Right ventricle myocardium superior (tissue), 1 donor: ENCODE measurements at places on chromosomes 6 and 20.

GRCh38 chr6:78810146-78810545 lies 57.2 kb upstream of the IRAK1BP1 start:
- no peak for DNase-seq

DNA sequence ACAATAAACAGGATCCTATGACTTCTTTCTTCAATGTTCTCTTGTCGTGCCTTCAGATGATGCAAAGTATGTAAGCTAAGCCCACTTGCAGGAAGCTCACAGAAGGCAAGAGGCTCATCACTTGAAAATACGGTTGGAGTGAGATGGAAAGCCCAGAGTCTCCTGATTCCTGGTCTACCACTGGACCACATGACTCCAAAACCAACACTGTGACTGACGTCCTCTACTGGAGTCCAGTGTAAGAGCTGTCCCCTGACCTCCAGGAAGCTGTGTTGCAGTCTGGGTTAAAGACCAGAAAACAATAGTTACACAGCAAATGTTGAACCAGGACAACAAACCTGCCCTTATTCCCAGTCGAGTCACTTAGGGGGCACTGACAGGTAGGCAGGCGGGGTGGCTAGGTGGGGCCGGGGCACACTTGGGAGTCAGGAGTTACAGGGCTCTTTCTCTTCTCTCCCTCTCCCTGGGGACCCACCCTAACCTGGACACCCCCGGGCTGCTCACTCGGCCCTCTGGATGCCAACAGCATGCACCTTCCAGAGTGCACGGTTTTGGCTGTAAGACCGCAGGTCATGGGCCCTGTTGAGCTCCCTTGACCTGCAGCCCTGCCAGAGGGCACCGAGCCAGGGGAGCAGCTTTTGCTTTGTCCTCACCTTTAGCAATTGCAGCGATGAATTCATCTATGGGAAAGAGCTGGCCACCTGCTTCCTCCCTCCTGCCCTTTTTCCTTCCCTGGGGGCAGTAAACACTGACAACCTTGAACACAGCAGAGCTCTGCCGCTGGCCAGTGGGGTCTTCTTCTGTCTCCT lies 7.4 kb downstream of the PCK1 start:
- no peak for DNase-seq

GRCh38 chr6:160015778-160016684 lies 47.1 kb downstream of the IGF2R start:
- no peak for DNase-seq

DNA sequence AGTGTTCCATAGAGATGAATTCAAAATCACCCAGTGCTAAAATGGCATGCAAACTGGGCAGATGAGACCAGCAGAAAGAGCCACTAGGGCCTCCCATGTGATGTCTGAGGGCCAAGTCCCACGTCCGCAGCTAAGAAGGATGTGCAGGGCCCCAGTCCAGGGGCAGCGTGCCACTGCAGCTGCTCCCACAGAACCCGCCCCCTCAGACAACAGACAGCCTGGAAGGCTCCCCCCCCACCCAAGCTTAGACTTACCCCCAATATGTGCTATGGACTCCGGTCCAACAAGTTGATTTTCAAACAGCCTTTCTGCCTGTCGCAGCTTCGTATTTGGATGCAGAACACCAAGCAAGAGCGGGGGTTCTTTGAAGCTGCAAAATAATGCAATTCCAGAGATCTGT lies 14.0 kb downstream of the APMAP start:
- DNase-seq: no peak

- DNase-seq: no peak
Measured at GRCh38 chr6:169510871-169511270, 191.0 kb downstream of the WDR27 start.

DNA sequence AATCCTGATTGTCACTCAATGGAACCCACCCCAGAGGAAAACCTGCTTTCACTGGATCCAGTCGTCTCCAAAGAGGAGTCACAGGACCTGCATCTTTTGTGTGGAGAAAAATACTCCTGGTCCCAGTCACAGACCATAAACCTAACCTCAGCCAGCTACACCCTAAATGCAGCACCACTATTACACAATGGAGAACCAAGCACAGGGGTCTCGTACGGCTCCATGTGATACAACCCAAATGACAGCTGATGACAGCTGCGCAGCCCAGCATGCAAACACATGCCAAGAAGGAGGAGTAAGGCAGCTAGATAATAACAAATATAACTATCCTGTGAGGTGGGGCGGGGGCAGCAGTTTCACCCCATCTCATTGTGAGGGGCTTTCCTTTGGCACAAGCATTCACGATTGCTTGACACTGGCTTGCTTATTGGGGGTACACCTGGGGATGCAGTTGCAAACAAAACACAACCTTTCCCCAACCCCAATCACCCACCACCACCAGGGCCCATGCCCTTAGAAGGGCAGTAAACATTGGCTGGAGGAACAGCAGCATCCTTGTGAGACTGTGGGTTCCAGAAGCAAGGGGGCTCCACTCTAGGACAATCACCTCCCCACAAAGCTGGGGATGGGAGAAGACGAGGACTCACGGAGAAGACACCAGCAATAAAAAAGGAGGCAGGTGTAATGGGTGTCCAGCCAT lies 51.5 kb downstream of the TRERF1 start:
- DNase-seq: no peak

DNA sequence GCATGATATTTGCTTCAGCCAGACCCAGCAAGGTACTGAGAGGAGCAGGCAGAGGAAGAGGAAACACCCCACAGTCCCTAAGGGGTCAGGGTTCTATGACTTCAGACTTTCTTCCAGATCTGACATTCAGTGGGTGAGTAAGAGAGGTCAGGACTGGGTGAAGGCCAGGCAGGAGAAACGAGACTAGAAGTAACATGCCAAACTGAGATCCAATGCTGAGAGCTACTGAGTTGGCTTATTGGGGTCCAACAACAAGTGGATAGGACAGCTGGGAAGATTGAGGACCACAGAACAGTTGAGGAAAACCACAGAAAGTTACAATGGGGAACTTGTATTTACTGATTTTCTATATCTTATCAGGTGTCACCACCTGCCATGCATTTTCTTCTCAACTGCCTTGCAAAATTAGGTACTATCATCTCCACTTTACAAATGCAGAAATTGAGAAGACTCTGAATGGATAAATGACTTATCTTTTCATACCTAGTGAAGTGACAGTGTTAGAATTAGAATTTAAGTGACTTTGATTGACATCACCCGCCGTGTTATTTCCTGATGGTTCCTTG lies 43.8 kb upstream of the HIVEP1 start:
- DNase-seq: no peak

GRCh38 chr6:5942591-5942990 lies 64.1 kb downstream of the NRN1 start:
- no peak for DNase-seq

DNA sequence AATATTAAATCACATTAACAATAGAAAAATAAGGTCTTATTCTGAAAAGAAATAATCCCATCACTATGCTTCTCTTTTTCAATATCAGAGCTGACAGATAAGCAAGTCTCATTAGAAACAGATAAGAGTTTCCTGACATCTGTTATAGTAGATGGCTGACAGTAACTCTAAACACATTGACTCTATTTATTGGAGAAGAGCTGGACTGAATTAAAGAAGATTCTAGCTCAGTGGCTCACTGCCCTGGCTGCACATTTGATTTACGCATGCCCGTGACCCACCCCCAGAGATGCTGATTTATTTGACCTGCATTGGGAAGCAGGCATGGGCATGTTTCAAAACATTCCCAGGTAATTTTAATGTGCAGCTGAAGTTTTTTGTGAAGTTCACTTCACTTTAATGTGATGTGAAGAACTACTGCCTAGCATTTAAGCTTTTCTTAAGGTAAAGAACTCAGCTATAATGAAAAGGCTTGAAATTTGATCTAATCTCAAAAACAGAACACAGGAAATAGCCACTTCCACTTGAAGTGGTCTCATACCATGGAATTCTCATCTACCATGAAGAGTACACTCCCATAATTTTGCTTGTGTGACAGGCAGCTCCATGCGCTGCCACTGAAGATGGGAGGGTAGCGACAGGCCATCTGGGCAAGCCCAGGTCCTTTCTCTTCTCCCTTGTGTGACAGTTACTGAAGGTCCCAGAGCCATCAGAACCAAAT lies 162.3 kb downstream of the TPBG start:
- DNase-seq: no peak

DNA sequence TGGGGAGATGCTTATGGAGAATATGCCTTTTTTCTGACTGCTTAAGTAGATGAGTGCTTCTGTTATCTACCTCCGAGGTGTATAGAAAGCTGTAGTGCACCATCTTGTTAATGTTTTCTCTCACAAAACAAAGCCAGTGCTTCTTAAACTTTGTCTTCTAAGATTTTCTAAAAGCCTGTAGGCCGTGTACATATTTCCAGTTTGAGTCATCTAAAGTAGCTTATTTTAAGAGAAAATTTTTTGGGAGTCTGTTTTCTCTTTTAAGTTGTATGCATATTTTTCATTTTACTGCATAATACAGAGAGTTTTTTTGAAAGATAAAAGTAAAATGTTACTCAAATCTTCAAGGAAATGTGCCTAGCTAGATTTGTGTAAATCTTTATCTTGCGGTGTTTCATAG lies 151.7 kb downstream of the GRIK2 start:
- no peak for DNase-seq

DNA sequence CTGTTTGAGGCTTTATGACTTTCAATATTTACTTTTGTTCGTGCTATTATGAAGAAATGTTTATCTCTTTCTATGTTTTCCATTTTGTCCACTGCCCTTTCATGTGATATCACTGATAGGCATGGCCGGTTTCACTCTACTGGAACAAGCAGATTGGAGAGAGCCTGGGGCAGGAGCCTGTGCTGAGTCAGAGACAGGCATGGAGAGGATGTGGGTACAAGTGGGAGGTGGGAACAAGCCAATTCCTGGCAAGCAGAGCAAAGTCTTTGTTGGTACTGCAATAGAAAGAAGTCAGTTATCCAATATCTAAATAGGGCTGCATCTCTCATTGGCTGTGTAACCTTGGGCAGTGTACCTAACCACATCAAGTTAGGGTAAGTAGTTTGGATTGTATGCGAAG lies 545.6 kb upstream of the MAP3K7 start:
- DNase-seq: no peak

DNA sequence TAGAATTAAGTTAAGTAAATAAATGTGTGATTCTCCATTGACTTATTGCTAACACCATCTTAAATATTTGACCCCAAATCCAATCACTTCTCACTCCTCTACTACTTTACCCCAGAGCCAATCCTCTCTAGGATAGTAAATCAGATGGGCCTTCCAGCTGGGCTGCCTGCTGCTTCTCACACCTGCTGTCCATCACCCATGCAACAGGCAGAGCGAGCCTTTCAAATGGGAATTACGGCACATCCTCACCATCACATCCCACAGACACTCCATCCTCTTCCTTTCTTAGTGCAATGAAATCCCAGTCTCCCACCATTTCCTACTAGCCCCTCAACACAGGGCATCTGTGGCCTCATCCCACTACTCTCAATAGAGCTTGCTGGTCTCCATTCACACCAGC lies 34.0 kb downstream of the HLA-F start:
- DNase-seq: no peak

- no peak for DNase-seq
Measured at GRCh38 chr20:401682-402495, 6.2 kb upstream of the RBCK1 start.

DNA sequence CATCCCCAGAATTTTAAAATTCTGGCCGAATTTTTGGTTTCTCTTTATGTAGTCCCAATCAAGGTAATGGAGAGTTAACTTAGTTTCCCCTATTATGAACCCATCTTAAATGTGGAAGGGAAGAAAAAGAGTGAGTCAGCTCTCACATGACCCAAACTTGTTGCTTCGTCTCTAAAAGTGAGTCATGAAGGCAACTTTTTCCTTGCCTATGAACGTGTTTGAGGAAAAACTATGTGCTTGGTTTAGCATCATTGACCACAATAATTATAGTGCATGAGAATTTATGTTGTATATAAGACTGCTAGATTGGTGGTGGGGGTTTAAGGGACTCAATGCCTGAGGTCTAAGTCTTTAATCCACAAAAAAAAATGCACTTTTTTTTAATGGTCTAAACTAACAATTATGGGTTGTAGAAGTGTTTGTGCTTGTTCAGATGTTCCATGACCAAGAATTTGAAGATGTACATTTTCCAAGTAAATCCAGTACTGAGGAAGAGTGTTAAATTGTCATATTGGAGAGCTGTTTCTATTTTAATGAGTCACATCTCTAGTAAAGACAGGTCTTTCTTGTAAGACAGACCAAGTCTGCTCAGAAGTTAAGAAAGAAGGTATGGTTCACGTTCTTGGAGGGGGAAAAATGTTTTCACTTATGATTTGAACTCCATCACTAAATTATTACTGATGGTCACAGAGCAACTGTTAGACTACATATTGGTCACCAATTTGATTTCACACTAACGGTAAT lies 409.9 kb upstream of the MARCKS start:
- DNase-seq: no peak

DNA sequence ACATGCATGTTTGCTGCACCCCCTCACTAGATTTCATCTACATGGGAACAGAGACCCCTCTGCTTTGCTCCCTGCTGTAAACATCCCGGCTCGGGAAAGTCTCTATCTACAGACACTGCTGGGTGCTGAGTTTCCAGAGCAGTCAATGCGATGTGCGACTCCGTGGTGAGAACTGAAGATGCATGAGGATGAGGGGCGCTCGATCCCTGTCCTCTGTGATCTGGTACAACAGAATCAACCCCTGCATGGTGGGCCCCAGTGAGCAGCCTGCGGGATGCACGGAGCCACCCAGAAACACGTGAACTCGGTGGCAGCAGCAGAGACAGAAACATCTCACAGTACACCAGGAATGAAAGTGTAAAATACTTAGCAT lies 83.1 kb downstream of the THBS2 start:
- no peak for DNase-seq

DNA sequence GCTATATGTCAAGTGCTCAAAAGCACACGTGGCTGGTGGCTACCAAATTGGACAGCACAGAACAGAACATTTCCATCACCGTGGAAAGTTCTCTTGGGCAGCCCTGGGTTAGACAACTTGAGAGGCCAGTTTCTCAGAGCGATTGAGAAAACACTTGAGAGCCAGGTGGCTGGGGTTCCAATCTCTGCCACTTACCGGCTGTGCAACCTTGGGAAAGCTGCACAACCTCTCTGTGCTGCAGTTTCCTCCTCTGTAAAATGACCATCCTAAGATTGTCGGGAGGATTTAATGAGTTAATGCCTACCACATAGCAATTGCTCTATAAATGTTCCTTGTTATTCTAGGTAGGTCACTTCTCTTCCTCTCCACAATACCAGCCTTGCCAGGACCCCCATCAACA lies 25.1 kb upstream of the NFATC2 start:
- DNase-seq: no peak

DNA sequence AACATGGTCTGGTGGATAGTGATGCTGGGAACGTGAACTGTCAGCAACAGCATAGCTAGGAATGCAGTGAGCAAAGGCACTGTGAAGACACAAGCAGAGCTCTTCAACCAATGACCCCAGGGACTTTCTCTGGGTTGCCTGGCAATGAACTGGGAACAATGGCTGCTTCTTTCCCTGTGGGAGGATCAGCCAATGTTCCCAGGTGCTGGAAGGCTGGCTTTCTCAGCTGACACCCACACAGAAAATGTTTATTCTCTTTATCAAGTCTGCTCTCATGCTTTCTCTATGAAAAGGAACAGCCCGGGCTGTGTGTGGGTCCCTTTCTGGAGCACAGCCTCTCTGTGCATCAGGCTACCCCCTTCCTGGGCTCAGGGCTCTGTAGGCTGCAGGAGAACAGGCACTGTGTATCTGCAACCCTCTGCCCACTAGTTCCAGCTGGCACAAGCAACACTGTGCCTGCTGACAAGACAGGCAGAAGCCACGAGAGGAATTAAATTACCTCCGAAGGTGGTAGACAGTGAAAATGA lies 54.2 kb downstream of the HFE start:
- no peak for DNase-seq
